ENCODE measurements at places on chromosomes 5 and 9.

GRCh38 chr5:11355491-11355890 is 548.8 kb downstream of the CTNND2 start:
- no peak for DNase-seq

DNA sequence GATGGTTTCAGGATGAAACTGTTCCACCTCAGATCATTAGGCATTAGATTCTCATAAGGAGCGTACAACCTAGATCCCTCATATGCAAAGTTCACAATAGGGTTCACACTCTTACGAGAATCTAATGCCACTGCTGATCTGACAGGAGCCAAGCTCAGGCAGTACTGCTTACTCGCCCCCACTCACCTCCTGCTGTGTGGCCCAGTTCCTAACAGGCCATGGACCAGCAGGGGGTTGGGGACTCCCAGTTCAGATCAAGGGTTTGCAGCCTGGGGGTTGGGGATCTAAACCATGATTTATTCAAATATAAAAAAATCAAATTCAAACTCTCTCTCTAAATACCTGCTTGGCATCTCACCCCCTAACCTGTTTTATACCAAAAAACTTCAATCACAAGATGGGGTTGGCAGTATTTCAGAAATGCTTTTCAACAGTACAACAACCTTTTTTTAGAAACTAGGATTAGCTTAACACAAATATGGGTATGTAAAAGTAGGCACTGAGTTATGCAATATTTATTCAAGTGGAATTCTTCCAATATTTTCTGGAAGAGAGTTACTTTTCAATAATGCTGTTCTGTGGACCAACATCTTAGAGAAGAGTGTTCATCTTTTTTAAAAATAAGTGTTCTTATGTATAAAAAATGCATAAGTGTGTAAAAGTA is 30.1 kb upstream of the SLC12A2 start:
- no peak for DNase-seq

GRCh38 chr9:128548876-128549275 is 3.5 kb upstream of the SPTAN1 start:
- no peak for DNase-seq

DNA sequence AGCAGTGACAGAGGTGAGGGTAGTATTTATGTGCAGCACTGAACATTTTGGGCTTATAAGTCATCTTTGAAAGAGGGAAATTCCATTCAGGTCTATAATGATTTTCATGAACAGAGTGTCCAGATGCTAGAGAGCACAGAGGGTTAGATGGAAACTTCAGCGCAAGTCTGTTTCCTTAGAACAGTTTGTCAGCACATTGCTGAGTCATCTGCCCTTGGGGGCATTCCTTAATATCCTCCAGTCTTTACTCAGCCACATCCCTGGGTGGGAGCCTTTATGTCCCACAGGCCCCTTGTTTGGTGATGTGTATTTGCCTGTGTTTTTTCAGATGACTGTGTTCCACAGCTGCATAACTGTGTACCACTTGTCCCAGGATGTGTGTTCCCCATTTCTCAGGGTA is 138.5 kb upstream of the S1PR3 start:
- no peak for DNase-seq

- DNase-seq = no peak
Measured at GRCh38 chr5:10660135-10660534, 96.3 kb downstream of the ANKRD33B start.

DNA sequence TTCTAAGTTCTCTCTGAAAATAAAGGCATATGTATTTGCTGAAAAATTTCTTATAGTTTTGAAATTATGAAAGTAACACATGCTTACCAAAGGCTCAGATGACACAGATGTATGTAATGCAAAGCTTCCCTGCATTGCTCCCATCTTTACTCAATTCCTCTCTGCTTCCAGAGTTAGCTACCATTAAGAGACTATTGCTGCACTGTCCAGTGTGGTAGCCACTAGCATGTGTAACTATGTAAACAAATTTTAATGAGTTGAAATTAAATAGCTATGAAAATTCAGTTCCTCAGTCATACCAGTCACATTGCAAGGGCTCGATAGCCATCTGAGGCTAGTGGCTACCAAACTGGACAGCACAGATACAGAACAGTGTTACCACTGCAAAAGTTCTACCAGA is 17.9 kb downstream of the FRMD3 start:
- no peak for DNase-seq

DNA sequence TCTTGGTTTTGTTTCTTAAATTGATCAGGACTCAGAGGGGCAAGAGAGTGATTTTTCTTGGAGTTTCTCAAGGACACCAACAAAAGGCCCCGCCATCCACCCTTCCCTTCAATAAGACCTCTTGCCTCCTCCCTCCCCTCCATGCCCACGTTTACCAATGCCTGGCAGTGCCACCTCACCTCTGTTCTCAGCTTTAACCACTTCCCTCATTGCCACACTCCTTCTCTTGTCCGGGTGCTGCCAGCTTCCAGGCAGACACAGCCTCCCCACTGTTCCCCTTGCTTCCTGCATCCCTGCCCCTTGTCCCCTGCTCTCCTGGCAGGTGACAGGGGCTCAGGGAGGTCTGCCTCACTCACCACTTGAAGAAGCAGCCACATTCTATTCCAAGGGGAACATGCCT is 90.8 kb downstream of the LHX2 start:
- no peak for DNase-seq

DNA sequence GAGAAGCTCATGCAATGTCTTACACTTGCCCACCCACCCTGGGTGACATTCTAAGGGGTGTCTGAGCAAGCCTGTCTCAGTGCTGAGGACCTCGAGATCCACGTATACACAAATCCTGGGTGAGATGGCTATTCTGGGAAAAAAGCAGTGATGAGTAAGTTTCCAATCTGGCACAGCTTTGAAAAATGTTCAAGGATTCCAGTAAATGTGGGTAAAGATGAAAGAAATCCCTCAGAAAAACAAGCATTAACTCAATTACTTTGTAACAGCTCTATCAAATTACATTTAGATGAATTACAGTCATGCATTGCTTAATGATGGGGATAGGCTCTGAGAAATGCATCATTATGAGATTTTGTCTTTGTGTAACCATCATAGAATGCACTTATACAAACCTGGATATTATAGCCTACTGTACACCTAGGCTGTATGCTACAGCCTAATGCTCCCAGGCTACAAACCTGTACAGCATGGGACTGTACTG is 26.9 kb downstream of the GOLM1 start:
- no peak for DNase-seq

DNA sequence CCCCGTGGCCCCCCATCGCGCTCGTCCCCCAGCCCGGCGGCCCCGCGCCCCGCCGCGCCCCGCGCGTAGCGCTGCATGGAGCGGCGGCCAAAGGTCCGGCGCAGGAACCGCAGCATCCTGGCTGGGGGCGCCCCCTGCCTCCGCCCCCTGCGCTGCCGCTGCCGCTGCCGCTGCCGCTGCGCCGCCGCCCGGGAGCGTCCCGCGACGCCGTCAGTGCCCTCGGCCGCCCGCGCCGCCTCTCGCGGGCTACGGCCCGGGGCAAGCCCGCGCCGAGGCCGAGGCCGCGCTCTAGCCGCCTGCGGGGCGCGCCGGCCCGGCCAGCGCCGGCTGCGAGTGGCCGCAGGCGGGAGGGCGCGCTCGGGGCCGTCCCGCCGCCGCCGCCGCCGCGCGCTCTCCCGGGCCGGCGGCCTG is 523 bp downstream of the EPB41L4B start:
- no peak for DNase-seq

DNA sequence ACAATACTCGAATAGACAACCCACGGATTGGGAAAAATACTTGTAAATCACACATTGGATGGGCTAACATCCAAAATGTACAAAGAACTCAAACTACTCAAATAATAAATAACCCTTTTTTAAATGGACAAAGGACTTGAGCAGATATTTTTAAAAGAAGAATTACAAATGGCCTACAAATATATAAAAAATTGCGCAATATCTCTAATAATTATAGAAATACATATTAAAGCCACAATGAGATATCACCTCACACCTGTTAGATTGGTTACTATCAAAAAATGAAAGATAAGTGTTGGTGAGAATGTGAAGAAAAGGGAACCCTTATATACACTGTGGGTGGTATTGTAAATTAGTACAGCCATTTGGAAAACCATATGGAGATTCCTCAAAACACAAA is 40.8 kb upstream of the ADAMTS19 start:
- DNase-seq = no peak

DNA sequence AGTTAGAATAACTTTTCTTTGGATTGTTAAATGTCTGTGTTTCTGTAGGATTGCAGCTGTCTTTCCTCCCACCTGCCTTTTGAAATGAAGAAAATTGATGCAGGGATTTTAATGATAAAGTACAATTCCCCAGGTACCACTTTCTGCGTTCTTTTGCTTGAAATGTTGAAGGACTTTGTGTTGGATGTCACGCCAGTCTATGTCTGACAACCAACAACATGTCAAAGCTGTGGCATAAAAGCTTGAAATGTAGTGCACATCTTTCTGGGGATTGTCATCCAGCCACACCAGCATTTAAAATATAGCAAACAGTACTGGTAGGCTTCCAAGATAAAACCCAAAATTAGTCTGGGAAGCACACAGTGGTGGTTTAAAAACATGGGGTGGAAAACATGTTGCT is 381.4 kb downstream of the TMEM161B start:
- no peak for DNase-seq

DNA sequence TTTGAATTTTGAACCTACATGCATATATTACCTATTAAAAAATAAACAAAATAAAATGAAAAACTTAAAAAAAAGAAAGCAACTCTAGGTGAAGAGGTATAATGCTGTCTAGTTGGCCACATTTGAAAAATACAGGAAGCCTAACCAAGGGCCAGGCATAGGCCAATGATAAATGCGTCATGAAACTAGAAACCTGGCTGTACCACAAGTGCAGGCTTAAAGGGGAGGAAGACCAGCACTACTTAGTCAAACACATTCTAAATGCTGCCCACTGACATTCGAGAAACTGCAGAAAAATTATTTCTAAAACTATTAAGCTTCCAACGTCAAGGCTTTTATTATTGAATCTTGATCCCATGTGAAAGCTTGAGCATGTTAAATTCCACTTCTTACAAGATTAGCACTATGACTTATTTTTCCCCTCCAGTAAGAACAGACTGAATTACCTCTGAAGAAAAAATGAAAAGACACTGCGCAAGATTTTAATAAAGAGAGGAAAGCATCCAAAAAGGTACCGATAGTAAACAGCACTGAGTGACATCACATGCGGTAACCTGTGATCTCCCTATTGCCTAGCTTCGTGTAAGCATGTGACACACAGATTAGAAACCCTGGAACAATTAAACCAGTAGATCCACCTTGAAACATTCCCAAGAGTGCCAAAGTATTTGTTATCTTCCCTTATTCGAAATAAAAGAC is 16.2 kb downstream of the CDC14B start:
- no peak for DNase-seq

DNA sequence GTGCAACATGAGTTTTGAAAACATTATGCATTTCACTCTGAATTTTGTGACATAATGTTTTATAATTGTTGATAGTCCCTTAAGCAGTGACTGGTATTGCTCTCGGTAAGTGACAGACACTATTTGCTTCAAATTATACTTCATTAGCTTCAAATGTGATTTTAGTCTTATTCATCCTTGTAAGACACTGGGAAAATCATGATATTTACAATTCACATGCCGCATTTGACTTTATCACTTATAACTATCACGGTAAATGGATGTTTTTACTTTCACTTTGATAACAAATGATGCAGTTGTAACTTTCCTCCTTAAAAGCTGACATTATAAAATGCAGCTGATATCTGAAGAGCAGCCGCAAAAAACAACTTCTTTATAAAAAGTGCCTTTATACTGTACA is 44.1 kb upstream of the ITGA2 start:
- DNase-seq = no peak

DNA sequence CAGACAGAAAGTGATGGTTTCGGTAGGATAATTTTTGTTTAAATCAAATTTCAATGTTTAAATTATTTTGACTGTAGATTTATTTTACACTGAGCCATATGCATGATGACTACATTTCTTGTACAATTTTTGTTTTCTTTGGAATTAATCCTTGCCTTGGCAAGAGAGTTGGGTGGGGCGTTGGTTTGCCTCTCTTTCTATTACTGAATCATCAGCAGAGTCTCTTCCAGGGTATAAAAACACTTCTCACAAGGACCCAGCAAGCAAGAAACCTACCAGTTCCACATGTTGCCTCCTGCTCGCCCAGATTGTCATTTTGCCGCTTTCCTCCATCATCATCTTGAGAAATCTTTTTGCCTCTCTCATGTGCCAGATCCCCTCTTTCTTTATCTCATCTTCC is 455.0 kb upstream of the DMAC1 start:
- DNase-seq = no peak

GRCh38 chr5:427415-428087 is 15.4 kb upstream of the EXOC3 start:
- no peak for DNase-seq

GRCh38 chr5:21774801-21775200 is 1078.3 kb downstream of the CDH12 start:
- no peak for DNase-seq
